ENCODE measurements at places on chromosomes 2 and 18.
A peak's percentile ranks its signal among the peaks of the same experiment; 100 is the strongest.

DNA sequence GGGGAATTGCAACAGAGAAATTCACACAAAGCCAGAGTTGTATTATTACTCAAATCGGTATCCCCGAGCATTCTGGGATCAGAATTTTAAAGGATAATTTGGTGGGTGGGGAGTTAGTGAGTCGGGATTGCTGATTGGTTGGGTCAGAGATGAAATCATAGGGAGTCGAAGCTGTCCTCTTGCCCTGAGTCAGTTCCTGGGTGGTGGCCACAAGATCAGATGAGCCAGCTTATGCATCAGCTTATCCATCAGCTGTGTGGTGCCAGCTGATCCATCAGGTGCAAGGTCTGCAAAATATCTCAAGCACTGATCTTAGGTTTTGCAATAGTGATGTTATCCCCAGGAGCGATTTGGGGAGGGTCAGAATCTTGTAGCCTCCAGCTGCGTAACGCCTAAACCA lies 34.3 kb upstream of the ITM2C start:
- DNase-seq, result no peak

DNA sequence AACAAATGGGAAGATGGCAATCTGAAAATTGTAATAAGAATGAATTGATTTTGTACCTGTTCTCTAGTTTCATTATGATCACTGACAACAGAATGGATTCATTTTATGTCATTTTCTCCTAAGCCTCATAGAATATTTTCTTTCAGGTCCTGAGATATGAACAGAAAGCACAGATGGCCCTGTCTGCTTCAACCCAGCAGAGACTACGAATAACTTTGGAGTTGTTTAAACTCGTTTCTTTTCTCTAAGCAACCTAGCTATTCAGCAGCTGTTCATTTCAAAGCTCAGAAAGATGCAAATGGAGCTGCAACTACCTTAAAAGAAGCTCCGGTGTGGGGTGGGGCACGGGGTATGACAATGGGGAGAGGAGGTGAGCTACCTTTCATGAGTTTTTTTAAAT lies 124.9 kb downstream of the ALK start:
- peak; percentile 11 for DNase-seq

GRCh38 chr18:48767090-48767690 lies 183.6 kb downstream of the SMAD7 start:
- DNase-seq, result no peak

DNA sequence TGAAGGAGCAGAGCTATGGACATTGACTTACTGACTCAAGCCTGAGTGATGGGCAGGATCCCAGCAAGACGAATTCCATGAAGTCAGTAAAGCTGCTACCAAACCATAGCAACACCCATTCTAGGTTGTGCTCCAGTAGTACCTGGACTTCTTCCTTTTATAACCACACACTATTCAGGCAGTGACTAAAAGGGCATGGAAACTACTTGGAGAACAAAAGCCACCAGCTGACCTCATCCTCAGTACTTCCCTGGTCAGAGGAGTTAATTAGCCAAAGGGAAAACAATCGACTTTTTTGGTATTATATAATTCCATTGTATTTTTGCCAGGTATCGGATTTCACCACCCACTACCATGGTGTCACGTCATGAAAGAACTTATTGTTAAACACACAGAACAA lies 237.1 kb downstream of the TTC32 start:
- DNase-seq, result no peak

DNA sequence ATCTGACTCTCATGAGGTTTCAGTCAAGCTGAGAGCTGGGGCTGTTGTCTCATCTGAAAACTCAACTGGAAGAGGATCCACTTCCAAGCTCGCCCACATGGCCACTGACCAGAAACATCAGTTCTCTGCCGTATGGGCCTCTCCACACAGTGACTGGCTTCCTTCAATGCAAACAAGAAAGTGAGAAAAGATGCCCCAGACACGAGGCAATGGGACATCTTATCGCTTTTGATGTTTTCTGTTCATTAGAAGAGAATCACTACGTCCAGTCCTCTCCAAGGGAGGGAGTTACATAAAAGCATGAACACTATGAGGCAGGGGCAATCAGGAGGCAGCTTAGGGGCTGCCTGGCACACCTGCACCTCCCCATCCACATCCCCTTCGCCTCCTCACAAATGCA lies 307.1 kb upstream of the EPAS1 start:
- no peak for DNase-seq

- DNase-seq, result no peak
Measured at GRCh38 chr2:28710545-28710944, 41.1 kb upstream of the PPP1CB start.

GRCh38 chr2:84741182-84741822 lies 139.6 kb downstream of the TRABD2A start:
- peak; percentile 55 for DNase-seq

DNA sequence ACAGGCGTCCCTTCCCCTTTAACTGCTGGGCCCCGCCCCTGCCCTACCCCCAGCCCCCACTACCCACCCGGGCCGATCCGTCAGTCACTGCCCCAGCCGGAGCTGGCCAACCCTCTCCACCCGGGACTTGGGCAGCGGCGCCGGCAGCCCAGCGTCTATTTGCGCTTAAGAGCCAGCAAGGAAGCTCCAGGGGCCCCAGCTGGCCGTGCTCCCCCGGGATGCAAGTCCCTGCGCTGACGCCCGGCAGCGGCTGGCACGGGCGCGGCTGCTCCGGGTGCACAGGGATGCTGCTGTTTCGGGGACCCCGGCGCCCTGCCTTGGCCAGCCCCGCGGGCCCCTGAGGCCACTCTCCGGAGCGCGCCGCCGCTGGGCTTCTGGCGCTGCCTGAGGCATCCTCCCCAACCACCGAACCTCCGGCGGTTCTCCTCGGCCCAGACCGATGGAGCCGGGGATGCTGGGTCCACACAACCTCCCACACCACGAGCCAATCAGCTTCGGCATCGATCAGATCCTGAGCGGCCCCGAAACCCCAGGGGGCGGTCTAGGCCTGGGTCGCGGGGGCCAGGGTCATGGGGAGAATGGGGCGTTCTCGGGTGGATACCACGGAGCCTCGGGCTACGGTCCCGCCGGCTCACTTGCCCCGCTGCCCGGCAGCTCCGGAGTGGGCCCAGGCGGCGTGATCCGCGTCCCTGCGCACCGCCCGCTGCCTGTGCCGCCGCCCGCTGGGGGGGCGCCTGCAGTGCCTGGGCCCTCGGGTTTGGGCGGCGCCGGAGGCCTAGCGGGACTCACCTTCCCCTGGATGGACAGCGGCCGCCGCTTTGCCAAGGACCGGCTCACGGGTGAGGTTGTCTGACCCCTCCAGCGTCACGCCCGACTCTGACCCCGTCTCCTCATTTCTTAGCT lies at the start of gene TLX2:
Gene TLX2 (plus strand): TSS at position 83 of the 903 bp plus-strand sequence. CDS start 357 bp downstream, at position 440.
- DNase-seq, result no peak

DNA sequence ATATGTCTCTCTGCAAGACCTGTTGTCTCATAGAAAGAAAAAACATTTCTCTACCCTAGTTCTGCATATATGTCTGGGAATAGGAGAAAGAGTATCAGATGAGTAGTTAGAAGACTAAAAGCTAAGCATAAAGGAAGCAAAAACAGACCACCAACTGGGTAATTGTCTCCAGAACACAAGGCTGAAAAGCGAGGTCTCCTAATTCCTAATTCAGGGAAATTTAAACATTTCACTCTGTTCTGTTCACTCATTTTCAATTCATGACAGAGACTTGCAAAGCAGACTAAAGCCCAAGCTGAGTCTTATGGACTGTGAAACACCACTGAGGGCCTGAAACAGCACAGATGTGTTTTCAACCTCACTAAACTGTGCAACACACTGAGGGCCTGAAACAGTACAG lies 224.4 kb upstream of the TMEM200C start:
- DNase-seq, result no peak

- peak; percentile 20 for DNase-seq
Measured at GRCh38 chr2:212537726-212538304, 787 bp downstream of the ERBB4 start.

DNA sequence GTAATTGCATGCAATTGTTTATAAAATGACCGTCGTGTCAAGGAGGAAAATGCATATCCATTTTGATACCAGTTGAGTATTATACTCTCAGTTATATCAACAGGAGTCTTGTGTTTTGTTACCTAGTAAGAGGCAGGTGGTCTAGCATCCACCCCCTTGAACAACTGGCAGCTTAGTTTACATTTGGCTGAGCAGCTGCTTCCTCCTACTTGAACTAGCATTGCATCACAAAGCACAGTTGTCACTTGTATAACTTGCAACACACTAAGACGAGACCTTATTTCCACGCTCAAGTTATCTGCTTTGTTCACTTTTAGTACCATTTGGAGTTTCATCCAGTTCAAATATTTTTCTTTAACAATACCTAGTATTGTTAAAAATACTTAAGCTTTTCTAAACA lies 75.4 kb upstream of the UBE2E3 start:
- DNase-seq, result peak; percentile 31

DNA sequence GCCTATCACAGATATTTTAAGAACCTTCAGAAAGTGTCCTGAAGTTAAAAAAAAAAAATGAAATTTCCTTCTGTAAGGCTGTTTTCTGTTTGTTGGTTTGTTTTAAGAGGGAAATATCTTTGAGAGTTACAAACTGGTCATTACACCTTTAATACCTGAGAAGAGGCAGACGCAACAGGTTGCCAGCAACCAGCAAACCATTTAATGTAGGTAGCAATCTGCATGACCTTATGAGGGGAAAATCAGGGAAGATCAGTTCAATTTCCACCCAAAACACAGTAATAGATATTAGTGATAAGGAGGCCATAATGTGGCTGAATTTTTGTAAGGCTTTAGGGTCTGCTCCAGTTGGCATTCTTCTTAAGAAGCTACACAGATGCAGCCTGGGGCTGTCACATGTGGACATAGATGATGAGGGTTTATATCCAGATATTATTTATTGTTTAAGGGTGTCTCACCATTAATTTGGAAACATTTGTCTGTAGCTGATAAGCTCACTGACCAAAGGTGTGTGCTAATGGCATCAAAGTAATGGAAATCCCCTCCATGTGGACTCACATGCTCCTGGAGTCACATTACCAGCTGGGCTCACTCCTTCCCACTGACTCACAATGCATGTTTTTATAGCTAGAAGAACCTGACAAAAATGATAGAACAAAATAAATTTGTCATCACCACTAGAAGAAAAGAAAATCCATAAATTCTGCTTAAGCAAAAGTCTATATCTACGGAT lies 83.5 kb upstream of the DTNA start:
- DNase-seq, result no peak

DNA sequence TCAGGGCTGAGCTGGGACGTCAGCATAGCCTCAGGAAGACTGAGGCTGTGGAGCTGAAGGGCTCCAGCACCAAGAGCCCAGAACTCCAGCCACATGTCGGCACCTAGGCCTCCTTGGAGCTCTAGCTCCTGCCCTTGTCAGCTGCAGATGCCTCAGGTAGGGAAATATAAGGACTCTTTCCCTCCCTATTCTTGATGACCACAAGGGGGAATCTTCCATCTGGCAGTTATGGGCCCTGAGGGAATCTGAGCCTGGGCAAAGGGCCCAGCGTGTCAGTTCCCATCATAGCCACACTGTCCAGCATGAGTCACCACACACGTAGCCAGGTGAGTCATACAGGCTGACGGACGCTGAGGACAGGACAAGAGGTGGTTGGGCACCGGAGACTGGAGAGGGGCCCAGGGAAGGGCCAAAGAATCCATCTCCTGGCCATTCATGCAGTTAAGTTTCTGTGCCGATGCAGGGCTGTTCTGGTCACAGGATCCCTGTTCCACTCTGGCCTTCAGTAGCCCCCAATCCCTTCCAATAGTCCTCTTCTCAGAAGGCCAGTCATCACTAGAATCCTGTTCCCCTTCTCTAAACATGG lies 1.8 kb downstream of the MPV17 start:
- DNase-seq, result peak; percentile 72

DNA sequence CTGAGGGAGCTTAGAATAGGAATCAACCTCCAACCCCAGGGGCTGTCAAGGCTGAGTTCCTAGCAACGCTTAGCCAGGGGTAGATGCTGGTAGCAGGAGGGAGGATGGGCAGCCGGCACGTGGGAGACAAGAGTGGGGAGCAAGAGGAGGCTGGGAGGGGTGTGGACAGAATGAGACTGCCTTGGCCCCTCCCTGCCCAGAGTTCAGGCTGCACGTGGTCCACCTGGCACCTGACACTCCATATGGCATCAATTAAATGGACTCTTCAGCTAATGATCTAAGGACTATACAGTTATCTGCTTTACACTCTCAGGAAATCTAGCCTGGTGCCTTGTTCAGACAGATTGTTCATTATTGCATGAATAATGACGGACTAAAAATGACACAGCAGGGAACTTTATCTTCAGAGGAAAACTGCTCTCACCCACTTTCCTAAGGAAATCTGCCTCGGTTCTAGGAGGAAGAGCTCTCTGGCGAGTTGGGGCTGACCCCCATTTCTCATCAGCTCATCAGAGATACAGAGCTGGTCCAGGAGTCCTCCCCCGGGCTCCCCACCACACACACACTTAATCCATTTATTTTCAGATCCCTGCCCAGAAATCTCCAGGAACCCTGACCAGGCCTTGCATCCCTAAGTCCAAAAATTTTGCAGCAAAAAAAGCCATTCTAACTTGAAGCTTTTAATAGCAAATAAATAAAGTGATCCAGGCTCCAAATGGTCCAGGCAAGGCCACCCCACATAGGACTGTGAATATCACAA lies 102.1 kb upstream of the CDC42EP3 start:
- DNase-seq, result peak; percentile 48

- DNase-seq, result no peak
Measured at GRCh38 chr18:76472829-76473228, 22.2 kb downstream of the ZNF516 start.

GRCh38 chr2:233209533-233210171 lies 41.8 kb upstream of the ATG16L1 start:
- no peak for DNase-seq

- DNase-seq, result no peak
Measured at GRCh38 chr18:62165583-62165982, 21.3 kb downstream of the PIGN start.

DNA sequence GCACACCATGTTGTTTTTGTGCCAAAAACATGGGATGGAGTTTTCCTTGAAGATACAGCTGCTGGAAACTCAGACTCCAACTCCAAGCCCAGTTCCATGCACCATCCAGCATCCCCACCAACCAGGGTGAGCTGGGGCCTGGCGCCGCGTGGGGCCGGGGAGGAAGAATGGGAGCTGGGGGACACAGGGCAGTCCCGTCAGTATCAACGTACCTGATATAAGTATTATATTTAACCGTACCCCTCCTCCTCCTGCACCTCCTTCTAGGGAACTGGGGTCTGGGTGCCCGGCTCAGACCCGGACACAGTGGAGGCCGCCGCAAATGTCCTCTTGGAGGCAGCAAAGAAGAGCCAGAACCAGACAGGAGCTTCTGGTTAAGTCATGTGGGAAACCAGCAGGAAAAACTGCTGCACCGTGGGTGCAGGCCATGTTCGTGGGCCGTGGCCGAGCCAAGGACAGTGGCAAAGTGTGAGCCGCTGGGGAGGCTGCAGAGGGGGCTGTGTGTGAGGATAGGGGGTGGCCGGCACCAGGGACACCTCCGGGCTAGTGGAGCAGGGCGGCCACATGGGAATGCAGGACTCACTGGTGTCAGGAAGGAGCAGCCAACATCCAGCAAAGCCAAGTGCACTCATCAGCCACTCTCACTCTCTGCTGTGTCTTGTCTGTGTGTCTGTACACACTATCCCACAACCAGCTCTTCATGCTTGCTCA lies 112.6 kb downstream of the TMEM18 start:
- DNase-seq, result no peak

GRCh38 chr2:28997237-28997846 lies 16.2 kb downstream of the TOGARAM2 start:
- peak; percentile 26 for DNase-seq

GRCh38 chr2:8030573-8031303 lies 651.1 kb upstream of the ID2 start:
- DNase-seq, result no peak

GRCh38 chr18:77059294-77059916 lies 73.2 kb downstream of the MBP start:
- DNase-seq, result peak; percentile 64

- no peak for DNase-seq
Measured at GRCh38 chr2:201639205-201639604, 4.1 kb downstream of the TMEM237 start.

- DNase-seq, result no peak
Measured at GRCh38 chr2:97969081-97970067, 26.4 kb downstream of the TMEM131 start.

All from NCI-H82 (cell line).